ENCODE measurements at places on chromosomes 3 and 15. TPM values are rescaled to one million over a fixed set of nuclear protein-coding genes. Genes with fewer than 3 reads are reported as not detected.

GRCh38 chr3:154780263-154780662, 299.9 kb upstream of the MME start:
- H3K27ac ChIP-seq: no peak overlapping the region
- H3K36me3 ChIP-seq: no peaks in the 10 kb centered on the region
- H3K4me3 ChIP-seq: no peak overlapping the region
- H3K4me1 ChIP-seq: no peaks in the 10 kb centered on the region
- no peak for DNase-seq

- DNase-seq: no peak
- H3K4me3 ChIP-seq: no peak overlapping the region
- H3K4me1 ChIP-seq: no peaks in the 10 kb centered on the region
- no peaks in the 10 kb centered on the region for H3K36me3 ChIP-seq
- H3K27ac ChIP-seq: no peak overlapping the region
These were observed 791.6 kb upstream of the ARRDC4 start for GRCh38 chr15:97168704-97169475.

GRCh38 chr3:178310949-178311348, 225.3 kb upstream of the KCNMB2 start:
- no peak for DNase-seq
- no peak overlapping the region for H3K4me3 ChIP-seq
- H3K27ac ChIP-seq: no peak overlapping the region
- H3K4me1 ChIP-seq: no peaks in the 10 kb centered on the region

DNA sequence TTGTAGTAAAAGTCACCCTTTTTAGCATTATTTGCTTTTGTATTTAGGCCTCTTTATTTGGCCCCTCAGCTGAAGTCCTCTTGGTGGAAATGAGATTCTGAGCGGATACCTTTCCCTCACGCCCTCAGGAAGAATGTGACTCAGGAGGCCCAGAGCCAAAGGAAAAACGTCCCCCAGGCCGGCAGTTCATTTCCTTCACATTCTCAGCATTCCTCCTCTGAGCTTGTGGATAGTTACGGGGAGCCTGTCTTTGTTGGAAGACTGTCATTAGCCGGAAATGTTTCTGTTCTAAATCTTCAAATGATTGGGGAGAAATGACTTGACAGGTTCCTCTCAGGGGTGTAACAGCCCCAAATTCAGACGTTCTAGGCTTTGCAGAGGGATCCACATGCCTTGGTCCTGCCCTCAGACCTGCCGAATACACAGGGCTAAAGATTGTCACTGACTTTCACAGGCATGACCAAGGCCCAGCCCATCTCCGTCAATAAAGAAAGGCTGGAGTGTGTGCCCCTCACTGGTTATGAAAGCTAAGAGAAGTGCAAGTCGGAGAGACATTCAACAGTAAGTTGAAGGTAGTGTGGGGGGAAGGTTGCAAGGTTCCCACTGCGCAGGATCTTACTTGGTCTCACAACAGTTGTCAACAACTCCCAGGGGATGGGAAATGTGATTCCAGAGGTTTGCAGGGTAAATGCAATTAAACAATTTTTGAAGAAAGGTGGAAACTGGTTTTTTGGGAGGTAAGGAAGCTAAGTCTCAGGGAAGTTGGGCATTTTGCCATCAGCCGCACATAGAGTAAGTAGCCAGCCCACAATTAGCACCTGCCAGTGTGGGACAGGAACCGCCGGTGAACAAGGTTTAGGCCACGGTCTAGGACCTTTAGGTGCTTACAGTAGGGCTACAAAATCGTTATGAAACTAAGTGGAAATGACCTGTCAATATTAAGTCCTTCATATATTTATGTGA, 39.7 kb upstream of the MYZAP start:
- peaks cover 42% of the 10 kb centered on the region for H3K4me1 ChIP-seq
- no peak overlapping the region for H3K4me3 ChIP-seq
- no peaks in the 10 kb centered on the region for H3K27me3 ChIP-seq

DNA sequence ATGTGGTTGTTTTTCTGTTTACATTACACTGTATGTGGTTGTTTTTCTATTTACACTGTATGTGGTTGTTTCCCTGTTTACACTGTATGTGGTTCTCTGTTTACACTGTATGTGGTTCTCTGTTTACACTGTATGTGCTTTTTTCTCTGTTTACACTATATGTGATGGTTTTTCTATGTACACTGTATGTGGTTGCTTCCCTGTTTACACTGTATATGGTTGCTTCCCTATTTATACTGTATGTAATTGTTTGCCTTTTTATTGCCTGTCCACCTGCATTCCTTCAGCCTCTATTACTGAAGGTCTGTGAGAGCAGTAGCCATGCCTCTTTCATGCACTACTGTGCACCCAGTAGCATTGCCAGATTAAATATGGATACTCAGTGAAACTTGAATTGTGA, 94.3 kb downstream of the MITF start:
- no peak overlapping the region for H3K27ac ChIP-seq
- H3K4me1 ChIP-seq: no peaks in the 10 kb centered on the region
- H3K27me3 ChIP-seq: no peaks in the 10 kb centered on the region
- no peaks in the 10 kb centered on the region for H3K36me3 ChIP-seq
- no peak overlapping the region for H3K4me3 ChIP-seq
- DNase-seq: no peak

DNA sequence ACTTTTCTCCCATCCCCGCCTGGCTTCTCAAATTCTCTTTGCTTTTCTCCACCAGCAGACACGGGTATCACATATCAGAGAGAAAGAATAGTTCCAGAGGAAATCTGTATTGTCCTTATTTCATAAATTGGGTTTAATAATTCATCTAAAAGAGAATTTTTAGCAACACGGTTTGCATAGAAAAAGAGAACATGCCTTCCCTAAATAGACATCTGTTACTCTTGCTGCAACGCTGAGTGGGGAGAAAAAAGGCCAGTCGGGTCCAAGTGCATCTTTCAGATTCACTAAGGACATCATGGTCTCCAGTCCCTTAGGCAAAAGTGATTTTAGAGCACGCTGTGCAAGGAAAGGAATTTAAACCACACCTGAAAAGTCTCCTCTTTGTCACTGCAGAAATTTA, 201.3 kb downstream of the ABHD5 start:
- no peak for DNase-seq
- no peak overlapping the region for H3K4me3 ChIP-seq
- H3K27ac ChIP-seq: no peak overlapping the region
- H3K4me1 ChIP-seq: peaks cover 12% of the 10 kb centered on the region
- no peaks in the 10 kb centered on the region for H3K36me3 ChIP-seq

TBC1D5 gene
- total RNA-seq: 129 TPM

CHRFAM7A gene
- 14.4 TPM for total RNA-seq

ITGA11 gene
- 4.3 TPM for total RNA-seq

DNA sequence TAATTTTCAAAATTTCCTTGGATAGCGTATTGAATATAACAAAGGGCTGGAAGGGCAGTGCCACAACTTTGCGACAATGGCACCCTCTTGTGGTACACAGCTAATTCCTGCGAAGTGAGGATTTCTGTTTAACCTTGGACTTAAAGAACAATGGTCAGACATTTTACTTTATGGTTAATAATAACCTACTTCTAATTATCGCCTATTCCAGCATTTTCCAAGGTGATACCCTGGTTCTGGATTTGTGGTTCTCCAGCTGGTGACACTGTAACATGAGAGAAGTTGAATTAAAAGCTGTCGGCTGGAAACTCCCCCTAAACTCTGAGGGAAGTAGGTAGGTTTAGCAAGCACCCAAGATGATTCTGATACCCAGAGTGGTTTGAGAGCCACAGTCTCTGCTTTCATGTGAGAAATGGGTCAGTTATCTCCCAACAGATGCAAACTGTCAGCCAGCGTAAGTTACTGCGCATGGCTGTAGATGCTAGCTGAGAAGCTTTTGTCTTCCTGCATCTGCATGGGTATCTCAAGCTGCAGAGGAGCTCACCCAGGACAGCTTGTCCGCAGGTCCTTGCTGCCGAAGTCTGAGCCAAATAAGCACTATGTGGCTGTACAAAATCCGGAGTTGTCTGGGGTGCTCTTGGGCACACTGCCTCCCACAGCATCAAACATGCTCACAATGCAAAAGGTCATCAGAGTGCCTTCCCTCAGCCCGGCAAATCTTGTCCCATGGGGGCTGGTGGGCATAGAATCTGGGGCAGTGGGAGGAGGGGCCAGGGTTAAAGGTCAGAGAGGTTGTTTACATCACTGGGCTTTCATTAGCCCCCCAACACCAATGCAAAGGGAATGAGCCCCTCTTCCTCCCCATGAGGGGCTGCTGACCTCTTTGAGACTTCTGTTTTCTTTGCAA, 6.6 kb upstream of the CHSY1 start:
- no peaks in the 10 kb centered on the region for H3K4me1 ChIP-seq
- DNase-seq: peak; percentile 61
- no peak overlapping the region for H3K27ac ChIP-seq
- H3K4me3 ChIP-seq: no peak overlapping the region
- H3K27me3 ChIP-seq: no peaks in the 10 kb centered on the region

DNA sequence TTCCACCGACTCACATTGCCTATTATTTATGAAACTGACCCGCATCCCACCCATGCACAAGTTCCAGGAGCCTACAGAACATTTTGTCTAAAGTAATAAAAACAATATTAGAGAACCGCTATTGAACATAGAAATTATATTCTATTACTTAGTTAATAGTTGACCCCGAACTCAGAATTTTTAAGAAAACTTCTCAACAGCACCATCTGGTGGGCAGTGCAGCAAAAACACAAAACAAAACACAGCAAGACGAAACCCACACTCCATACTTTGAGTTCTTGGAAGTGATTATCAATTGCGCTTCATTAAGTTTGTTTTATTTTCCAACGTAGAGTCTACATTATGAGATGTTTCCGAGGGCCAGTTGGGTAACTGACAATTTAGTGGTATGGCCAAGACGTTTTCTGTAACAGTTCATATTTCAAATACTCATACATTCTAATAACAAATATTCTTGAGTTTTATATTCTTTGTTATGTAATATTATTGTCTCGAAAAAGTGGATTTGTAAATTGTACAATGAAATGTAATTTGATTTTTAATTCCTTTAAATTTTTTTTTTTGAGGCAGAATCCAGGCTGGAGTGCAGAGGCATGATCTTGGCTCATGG, 24.0 kb upstream of the C3orf70 start:
- H3K36me3 ChIP-seq: no peaks in the 10 kb centered on the region
- no peak overlapping the region for H3K4me3 ChIP-seq
- no peak overlapping the region for H3K27ac ChIP-seq
- DNase-seq: peak; percentile 27

GRCh38 chr3:105974381-105974780, 105.6 kb upstream of the CBLB start:
- H3K4me3 ChIP-seq: no peak overlapping the region
- no peaks in the 10 kb centered on the region for H3K36me3 ChIP-seq
- H3K4me1 ChIP-seq: no peaks in the 10 kb centered on the region
- no peak overlapping the region for H3K27ac ChIP-seq
- no peak for DNase-seq
